ENCODE measurements at places on chromosomes 5 and 9.

DNA sequence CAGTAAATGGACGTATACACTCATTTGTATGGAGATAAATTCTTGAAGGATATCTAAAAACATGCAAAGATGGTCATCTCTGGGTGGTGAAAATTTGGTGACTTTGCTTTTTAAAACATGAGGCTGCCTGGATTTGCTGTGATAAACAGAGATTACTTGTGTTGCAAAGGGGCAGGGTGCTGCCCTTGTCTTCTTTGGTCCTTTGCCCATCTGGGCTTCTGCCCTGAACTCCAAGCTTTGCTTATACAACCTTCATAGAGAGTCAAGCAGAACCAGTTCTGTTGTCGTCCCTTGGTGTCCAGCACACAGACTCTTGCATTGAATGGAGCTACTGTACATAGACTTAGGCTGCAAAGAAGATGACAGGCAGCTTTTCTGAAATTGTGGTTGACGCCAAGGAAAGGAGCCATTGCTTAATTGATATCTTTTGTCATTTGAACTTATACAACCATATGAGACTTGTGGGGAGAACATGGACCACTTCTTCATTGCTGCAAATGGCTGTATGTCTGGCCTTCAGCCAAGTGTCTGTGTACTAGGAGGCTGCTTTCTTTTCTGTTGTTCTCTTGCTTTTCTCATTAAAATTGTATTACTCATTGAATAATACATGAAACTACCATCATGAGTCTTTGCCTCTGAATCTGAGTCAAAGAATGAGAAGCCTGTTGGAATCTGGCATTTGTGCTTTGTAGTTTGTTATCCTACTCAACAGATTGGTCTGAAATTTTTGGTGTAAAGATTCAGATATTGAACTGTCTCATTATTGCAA lies 152.5 kb downstream of the DMRT2 start:
- DNase-seq, result no peak

DNA sequence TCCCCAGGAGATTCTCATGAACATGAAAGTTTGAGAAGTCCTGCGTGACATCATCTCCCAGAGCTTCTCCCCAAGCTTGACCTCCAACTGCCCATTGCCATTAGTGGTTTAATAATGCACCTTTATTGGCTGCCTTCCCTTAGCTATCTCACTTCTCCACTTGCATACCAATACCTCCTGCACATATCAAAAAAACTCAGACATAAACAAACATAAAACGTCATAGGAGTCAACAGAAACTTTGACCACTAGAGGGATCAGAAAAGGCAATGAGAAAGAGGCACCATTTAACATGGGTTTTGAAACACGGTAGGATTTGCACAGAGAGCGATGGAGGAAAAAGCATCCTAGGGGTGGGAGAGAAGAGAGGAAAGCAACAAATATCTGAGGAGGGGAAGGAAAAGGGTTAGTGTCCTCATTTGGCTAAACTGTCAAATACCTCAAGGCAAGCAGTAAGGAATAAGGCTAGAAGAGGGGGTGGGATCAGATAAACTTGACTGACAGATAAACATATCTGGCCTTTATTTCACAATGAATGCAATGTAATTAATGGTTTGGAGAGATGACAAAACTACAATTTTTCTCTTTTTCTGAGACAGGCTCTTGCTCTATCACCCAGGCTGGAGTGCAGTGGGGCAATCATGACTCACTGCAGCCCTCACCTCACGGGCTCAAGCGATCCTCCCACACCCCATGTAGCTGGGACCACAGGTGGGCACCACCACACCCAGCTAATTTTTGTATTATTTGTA lies 27.0 kb downstream of the GNAQ start:
- DNase-seq, result no peak

DNA sequence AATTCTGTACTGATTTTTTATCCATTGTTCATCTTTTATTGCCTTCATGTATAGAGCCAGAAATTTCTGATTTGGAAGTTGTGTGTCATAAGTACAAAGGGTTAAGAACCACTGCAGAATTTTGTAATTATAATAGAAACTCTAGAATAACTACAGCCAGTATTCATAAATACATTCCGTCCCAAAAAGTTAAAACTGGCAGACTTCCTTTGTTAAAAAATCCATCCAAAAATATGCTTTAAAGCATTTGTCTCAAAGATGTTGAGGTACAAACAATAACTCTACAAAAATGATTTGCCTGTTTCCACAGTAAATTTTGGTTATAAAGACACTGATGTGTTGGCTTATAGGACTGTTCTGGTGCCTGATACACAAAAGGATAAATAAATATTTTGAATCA lies 436.6 kb downstream of the DTWD2 start:
- no peak for DNase-seq

- DNase-seq, result no peak
Observed at GRCh38 chr5:99187611-99188010, 258.8 kb upstream of the CHD1 start.

GRCh38 chr5:98432378-98432777 lies 341.1 kb upstream of the RGMB start:
- no peak for DNase-seq

DNA sequence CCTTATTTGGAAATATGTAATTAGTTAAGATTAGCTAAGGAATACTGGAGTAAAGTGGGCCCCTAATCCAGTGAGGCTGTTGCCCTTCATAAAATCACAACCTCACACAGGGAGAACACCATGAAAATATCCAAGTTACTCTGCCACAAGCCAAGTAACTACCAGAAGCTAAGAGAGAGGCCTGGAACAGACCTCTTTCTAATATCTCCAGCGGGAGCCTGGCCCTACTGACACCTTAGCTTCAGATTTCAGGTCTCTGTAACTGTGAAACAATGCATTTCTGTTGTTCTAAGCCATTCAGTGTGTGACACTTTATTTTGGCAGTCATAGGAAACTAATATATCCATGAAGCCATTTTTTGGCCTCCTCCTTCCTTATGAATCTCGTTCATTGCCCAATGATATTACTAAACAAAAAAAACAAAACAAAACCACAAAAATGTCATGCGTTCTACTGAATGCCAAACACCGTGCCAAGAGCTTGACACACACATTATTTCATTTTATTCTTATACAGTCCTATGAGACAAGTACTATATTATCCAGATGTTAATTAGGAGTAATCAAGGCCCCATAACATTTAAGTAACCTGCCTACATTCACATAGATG lies 699.0 kb downstream of the MAT2B start:
- DNase-seq, result no peak
